CD4-positive, alpha-beta T cell treated with Interleukin-10 for 1 hour (primary cell): ENCODE measurements at places on chromosomes 3 and 15.

GRCh38 chr15:89396723-89397652 is 62.4 kb upstream of the POLG start:
- DNase-seq: no peak

- DNase-seq: no peak
Measured at GRCh38 chr3:171057072-171057471, 30.6 kb upstream of the SLC2A2 start.

DNA sequence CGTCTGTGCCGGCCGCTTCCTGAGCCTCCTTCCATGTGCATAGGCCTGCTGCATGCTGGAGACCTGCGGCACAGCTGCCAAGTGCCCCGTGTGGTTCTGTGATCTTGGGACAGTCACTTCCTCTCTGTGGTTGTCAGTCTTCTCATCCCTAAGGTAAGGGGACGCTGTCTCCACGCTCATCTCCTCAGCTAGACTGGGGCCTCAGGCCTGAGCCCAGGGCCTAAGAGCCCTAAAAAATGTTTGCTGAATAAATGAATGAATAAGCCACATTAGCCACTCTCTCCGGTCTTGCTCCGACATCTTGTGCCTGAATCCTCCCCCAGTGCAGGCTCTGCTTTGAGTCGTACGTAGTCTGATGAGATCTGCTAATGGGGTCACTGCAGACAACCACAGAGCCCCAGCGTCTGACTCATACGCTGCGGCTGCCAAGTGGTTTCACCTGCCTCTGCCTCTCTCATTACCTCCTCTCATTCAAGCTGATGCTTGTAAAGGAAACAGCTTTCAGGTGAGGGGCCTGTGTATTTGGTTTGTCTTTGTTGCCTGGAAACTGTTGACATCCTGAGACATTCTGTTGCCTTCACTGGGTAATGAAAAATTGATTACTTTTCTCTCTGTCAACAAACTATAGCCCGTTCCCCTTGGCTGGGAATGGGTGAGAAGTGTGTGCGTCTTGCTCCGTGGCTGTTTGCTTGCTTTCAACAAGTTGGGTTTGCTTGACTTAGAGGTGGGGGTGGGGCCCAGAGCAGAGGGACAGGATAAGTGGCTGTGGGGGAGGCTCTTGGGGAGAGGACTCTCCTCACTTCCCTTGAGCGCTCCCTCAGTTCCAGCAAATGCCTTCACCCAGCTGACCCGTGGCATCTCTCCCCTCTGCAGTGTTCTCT is 15.9 kb downstream of the RPLP1 start:
- DNase-seq: peak; percentile 91

- DNase-seq: no peak
Measured at GRCh38 chr3:125014570-125015179, 41.1 kb downstream of the HEG1 start.

GRCh38 chr3:122615303-122615702 is 37.9 kb downstream of the PARP15 start:
- no peak for DNase-seq

- DNase-seq: no peak
Measured at GRCh38 chr15:83320404-83320803, 35.9 kb upstream of the BNC1 start.

GRCh38 chr3:45011756-45012508 is 14.2 kb upstream of the CLEC3B start:
- no peak for DNase-seq
